ENCODE measurements at places on chromosomes 3 and 15.

DNA sequence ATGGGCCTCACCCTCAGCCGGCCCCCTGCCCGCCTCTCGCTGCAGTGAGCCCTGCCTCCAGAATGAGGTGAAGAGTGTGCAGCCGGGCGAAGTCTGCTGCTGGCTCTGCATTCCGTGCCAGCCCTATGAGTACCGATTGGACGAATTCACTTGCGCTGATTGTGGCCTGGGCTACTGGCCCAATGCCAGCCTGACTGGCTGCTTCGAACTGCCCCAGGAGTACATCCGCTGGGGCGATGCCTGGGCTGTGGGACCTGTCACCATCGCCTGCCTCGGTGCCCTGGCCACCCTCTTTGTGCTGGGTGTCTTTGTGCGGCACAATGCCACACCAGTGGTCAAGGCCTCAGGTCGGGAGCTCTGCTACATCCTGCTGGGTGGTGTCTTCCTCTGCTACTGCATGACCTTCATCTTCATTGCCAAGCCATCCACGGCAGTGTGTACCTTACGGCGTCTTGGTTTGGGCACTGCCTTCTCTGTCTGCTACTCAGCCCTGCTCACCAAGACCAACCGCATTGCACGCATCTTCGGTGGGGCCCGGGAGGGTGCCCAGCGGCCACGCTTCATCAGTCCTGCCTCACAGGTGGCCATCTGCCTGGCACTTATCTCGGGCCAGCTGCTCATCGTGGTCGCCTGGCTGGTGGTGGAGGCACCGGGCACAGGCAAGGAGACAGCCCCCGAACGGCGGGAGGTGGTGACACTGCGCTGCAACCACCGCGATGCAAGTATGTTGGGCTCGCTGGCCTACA is 8.5 kb downstream of the GRM2 start:
- no peak for DNase-seq

- DNase-seq = peak; percentile 8
Observed at GRCh38 chr3:85342915-85343314, 384.1 kb downstream of the CADM2 start.

- no peak for DNase-seq
Observed at GRCh38 chr3:48621461-48621869, at the start of gene TMEM89. TMEM89 (minus strand) TSS chr3:48621769; CDS start chr3:48621756, 13 bp downstream.

DNA sequence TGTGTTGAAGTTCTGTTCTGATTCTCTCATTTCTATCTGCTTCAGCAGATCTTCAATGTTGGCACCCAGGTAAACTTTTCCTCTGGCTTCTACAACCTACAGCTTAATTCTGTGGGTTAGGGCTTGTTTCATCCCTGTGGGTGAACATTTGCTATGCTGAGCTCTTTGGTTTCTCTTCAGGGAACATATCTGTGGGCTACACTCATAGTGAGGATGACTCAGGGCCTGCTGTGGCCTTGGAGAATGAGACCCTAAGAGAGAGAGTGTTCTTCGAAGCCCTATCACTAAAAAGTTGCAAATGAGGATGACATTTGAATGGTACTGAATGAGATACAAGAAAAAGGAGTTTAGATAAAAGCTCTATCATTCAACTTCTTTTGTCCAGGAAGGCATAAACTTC is 346.2 kb upstream of the CBLB start:
- DNase-seq = no peak

GRCh38 chr15:62983956-62984355 is 58.6 kb upstream of the TPM1 start:
- DNase-seq = no peak

- no peak for DNase-seq
Observed at GRCh38 chr15:85755471-85755870, 39.3 kb downstream of the KLHL25 start.

GRCh38 chr3:195896361-195897080 is 11.8 kb downstream of the TNK2 start:
- DNase-seq = no peak

GRCh38 chr3:184156522-184156955 is 1.4 kb downstream of the DVL3 start:
- DNase-seq = no peak

DNA sequence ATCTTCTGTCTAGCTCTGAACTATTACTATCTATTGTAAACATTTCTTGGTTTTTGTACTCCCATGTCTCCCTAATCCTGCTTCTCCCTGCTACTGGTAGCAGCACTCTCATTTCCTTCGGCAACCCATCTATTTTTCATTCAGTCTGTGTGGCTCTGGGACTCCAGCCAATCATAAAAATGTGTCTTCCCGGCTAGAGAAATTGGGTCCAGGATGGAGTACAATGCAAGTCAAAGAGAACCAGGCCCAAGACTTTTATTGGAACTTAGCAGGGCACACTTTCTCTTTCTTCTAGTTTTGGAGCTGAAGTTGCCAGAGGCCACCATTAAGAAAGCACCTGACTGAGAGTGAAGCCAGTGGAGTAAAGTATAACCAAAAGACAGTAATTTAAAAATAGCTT is 22.8 kb upstream of the ARHGEF26 start:
- no peak for DNase-seq

DNA sequence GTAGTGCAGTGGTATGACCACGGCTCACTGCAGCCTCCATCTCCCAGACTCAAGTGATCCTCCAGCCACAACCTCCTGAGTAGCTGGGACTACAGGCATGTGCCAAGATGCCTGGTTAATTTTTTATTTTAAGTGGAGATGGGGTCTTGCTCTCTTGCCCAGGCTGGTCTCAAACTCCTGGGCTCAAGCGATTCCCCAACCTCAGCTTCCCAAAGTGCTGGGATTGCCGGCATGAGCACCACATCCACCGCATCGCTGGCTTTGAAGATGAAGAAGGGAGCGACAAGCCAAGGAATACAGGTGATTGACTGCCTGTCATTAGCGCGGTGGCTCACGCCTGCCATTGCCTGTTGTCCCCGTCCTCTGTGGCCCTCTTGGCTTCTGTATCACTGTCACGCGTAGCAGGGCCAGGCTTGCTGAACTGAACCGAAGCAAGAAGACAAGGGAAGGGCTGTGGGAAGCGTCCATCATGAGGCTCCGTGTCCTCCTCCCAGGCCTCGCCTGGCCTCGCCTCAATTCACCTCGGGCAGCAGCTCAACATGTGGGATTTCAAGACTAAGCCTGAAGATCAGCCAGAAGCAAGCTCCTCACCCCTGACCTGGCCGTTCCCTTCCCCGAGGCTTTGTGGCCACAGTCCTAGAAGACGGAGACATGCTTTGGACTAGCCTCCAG is 46.4 kb upstream of the TFRC start:
- no peak for DNase-seq

GRCh38 chr15:101174152-101174920 is 77.5 kb downstream of the CHSY1 start:
- DNase-seq = no peak

GRCh38 chr15:51499379-51499976 is 123.1 kb downstream of the DMXL2 start:
- no peak for DNase-seq

DNA sequence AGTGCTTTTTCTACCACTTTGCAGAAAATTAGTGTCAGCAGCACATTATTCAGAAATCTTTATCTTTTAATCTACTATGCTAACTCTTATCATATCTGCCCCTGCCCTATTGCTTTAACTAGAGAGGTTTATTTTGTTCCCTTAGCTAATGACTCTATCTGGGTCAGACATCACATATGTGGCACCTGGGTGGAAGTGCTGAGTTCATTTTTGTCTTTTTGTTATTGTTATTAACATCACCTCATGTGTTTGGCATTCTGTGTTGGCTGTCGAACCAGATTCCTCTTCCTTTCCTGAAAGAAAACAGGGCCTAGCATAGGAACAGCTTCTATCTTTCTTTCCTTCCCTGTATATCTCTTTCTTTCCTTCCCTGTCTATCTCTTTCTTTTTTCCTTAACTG is 100.7 kb downstream of the RBMS3 start:
- no peak for DNase-seq

- DNase-seq = no peak
Observed at GRCh38 chr3:124576565-124577493, 153.4 kb upstream of the UMPS start.

Measured in neural crest cell (in vitro differentiated cells).